ENCODE measurements at places on chromosomes 3 and 15. TPM values are rescaled to one million over a fixed set of nuclear protein-coding genes. Genes with fewer than 3 reads are reported as not detected.

DNA sequence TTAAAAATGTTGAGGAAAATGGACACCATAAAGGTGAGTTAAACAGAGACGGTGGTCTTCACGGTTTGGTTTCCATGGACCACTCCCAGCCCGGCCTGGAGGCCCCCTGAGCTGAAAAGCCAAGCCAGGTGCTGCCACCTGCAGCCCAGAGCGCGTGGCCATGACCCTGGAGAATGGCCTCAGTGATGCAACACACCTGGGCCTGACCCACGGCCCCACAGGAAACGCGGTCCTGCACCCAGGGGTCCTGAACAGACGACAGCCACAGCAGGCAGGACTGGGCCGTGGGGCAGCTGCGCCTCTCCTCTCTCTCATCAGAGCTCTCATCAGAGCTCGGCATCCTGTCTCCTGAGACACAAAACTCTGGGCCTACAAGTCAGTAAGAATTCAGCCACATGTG lies 64.1 kb downstream of the NIPA2 start:
- no peak overlapping the region for H3K4me3 ChIP-seq
- H3K4me1 ChIP-seq = no peaks in the 10 kb centered on the region
- peaks cover 15% of the 10 kb centered on the region for H3K36me3 ChIP-seq
- no peaks in the 10 kb centered on the region for H3K27me3 ChIP-seq
- H3K27ac ChIP-seq = no peak overlapping the region

DNA sequence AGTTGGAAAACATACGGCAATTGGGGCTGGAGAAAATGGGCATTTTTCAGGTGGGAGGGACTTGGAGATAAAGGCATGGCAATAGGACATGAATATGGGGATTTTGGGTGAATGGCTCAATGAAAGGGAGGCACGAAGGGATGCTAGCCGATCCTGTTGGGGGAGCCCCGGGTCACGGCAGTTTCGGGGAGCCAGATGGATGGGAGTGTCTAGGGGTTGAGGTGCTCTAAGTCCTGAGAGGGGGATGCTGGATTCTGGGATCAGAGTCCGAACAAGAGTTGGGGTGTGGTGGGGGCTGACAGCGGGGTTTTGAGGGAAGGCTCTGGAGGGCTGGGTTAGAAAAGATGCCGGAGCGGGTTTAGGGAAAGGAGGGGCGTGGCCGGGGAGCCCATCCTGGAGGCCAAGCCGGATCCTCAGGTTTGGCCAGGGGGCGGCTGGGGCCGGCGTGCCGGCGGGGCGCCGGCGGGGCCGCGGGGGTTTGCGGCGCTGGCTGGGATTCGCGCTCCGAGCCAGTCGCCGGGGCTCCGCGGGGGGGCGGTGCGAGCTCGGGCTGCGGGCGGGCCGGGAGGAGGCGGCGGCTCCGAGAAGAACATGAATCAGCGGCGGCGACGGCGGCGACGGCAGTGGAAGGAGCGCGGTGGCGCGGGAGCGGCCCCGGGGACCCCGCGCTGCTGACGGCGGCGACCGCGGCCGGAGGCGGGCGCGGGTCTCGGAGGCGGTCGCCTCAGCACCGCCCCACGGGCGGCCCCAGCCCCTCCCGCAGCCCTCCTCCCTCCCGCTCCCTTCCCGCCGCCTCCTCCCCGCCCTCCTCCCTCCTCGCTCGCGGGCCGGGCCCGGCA lies at the start of gene TYRO3:
TSS of gene TYRO3 (plus strand) at position 813 of the 839 bp plus-strand sequence. CDS start 46 bp downstream, outside the sequence.
- DNase-seq = peak; percentile 55
- no peaks in the 10 kb centered on the region for H3K4me1 ChIP-seq
- no peaks in the 10 kb centered on the region for H3K27me3 ChIP-seq
- peak within 1 kb of the TSS; percentile 32 for H3K27ac ChIP-seq
- peak within 1 kb of the TSS; percentile 57 for H3K4me3 ChIP-seq

GRCh38 chr15:99087405-99087943 lies 17.4 kb upstream of the SYNM start:
- H3K4me3 ChIP-seq = no peak overlapping the region
- H3K27me3 ChIP-seq = no peaks in the 10 kb centered on the region
- H3K4me1 ChIP-seq = no peaks in the 10 kb centered on the region
- H3K36me3 ChIP-seq = no peaks in the 10 kb centered on the region
- no peak for DNase-seq
- no peak overlapping the region for H3K27ac ChIP-seq

Gene ADAMTS17
- total RNA-seq = 2.7 TPM

Gene IMPG2
- 0.23 TPM for total RNA-seq
